ENCODE measurements at places on chromosomes 5 and 9. TPM values are rescaled to one million over a fixed set of nuclear protein-coding genes. Genes with fewer than 3 reads are reported as not detected.

DNA sequence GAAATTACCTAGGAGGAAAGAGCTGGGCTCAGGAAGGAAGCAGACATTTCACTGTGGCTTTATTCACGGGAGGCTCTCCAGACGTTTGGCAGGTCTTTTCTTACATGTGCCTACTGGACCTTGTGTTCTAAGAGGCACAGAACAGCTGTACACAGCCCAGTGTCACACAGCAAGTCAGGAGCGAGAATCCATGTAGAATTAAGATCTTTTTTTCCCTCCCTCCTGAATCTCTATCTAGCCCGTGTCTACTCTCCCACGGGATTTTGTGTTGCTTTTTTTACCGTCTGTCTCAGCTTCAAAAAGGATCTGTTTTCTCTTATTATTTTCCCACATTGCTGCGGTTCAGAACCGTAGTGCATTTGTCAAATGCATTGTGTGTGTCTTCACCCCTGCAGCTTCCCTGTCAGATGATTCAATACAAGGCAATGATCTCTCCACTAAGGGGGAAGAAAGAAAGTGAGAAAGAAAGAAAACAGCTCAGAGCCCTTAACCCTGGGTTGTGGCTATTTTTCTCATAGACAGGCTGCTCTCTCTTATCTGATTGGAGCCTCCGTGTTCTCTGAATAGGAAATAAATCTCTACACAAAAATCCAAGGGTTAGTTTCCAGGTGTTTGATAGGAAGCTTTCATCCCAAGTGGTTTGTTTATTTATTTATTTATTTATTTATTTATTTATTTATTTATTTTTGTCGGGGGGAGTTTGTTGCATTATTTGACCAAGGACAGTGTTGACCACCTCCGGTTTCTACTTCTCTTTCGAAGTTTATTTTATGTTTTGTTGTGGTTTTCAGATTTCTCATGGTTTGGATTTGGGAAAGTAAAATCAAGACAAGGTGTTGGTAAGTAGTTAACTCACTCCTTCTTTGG lies 191.0 kb downstream of the NTRK2 start:
- H3K4me3 ChIP-seq, result no peak overlapping the region
- H3K27me3 ChIP-seq, result no peaks in the 10 kb centered on the region
- H3K27ac ChIP-seq, result no peak overlapping the region
- H3K36me3 ChIP-seq, result no peaks in the 10 kb centered on the region
- H3K4me1 ChIP-seq, result peaks cover 14% of the 10 kb centered on the region

- no peak overlapping the region for H3K4me3 ChIP-seq
- H3K27ac ChIP-seq, result no peak overlapping the region
- H3K36me3 ChIP-seq, result no peaks in the 10 kb centered on the region
- no peaks in the 10 kb centered on the region for H3K4me1 ChIP-seq
- DNase-seq, result no peak
Measured at GRCh38 chr5:111782216-111782615, 25.2 kb upstream of the NREP start.

DNA sequence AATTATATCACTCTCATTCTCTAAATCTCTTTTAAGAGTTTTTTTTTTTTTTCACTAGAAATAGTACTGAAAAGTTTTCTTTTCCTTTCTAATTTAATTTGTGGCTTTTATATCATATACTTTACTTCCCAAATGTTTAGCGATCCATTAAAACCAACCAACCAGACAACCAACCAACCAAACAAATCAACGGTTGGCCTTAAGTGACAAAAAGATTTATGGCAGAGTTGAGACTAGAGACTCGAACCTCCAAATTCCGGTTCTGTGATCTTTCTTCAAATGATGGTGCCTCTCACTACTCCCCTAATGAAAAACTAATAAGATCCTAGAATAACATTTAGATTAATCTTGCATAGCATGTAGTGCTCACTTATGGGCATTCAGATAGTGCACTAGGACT lies 45.3 kb upstream of the ACTBL2 start:
- H3K27me3 ChIP-seq, result peaks cover 2% of the 10 kb centered on the region
- H3K27ac ChIP-seq, result no peak overlapping the region
- H3K36me3 ChIP-seq, result no peaks in the 10 kb centered on the region
- no peak overlapping the region for H3K4me3 ChIP-seq
- peaks cover 4% of the 10 kb centered on the region for H3K4me1 ChIP-seq

DNA sequence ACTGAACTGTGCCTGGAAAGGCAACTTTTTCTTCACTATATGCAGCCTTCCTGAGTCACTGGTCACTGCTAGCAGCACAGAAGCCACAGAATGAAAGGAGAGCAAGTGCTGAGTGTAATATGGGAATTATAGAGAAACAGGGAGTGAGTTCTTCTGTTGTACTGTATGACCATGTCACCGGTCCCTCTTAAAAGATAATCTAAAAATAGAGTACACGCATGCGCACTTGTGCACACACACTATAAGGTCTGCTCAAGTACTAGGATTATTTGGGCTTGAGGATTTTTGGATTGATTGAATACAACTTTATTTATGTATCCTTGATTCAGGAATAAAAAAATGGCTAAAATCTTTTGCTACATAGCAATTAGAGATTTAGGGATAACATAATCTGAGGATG lies 571.9 kb downstream of the PDE4D start:
- DNase-seq, result no peak
- H3K4me1 ChIP-seq, result no peaks in the 10 kb centered on the region
- H3K27me3 ChIP-seq, result peaks cover 1% of the 10 kb centered on the region
- no peaks in the 10 kb centered on the region for H3K36me3 ChIP-seq
- no peak overlapping the region for H3K27ac ChIP-seq
- no peak overlapping the region for H3K4me3 ChIP-seq

GRCh38 chr5:42974536-42974935 lies 65.6 kb downstream of the ANXA2R start:
- DNase-seq, result peak; percentile 59
- H3K4me3 ChIP-seq, result no peak overlapping the region
- H3K4me1 ChIP-seq, result peaks cover 11% of the 10 kb centered on the region
- H3K36me3 ChIP-seq, result 0 out of 2 replicates have a peak, but pooled peaks cover 4% of the 10 kb centered on the region
- H3K27ac ChIP-seq, result peak overlapping the region; percentile 91
- H3K27me3 ChIP-seq, result no peaks in the 10 kb centered on the region

GRCh38 chr5:7576023-7576715 lies 180.2 kb downstream of the ADCY2 start:
- no peak overlapping the region for H3K4me3 ChIP-seq
- DNase-seq, result no peak
- H3K36me3 ChIP-seq, result peaks cover 4% of the 10 kb centered on the region
- no peaks in the 10 kb centered on the region for H3K27me3 ChIP-seq

DNA sequence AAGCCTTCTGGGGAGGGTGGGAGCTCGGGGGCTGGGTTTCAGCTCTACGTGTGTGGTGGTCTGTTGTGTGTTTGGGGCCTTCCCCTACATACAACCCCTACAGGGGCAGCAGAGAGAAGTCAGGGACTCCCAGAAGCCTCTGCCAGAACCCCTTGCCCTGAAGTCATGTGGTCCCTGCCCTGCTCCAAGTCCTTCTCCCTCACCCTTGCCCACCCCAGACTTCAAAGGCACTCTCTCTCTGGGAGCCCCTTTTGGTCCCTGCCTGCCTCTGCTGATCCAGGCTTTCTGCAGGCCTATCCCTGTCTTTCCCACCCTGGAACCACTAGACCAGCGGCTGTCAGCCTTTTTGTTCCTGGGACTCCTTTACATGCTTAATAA lies 61.1 kb upstream of the PSD2 start:
- peaks cover 6% of the 10 kb centered on the region for H3K4me1 ChIP-seq
- DNase-seq, result no peak
- peaks cover 4% of the 10 kb centered on the region for H3K27me3 ChIP-seq
- H3K4me3 ChIP-seq, result no peak overlapping the region
- H3K27ac ChIP-seq, result no peak overlapping the region

- DNase-seq, result no peak
- H3K27me3 ChIP-seq, result peaks cover 1% of the 10 kb centered on the region
- H3K4me1 ChIP-seq, result no peaks in the 10 kb centered on the region
- peaks cover 7% of the 10 kb centered on the region for H3K36me3 ChIP-seq
- H3K4me3 ChIP-seq, result no peak overlapping the region
- no peak overlapping the region for H3K27ac ChIP-seq
Measured at GRCh38 chr9:98094851-98095250, 24.2 kb downstream of the TRIM14 start.

- peaks cover 67% of the 10 kb centered on the region for H3K4me1 ChIP-seq
- DNase-seq, result no peak
- no peaks in the 10 kb centered on the region for H3K27me3 ChIP-seq
- peak overlapping the region; percentile 69 for H3K4me3 ChIP-seq
Measured at GRCh38 chr5:124660229-124661093, 86.0 kb downstream of the ZNF608 start.

DNA sequence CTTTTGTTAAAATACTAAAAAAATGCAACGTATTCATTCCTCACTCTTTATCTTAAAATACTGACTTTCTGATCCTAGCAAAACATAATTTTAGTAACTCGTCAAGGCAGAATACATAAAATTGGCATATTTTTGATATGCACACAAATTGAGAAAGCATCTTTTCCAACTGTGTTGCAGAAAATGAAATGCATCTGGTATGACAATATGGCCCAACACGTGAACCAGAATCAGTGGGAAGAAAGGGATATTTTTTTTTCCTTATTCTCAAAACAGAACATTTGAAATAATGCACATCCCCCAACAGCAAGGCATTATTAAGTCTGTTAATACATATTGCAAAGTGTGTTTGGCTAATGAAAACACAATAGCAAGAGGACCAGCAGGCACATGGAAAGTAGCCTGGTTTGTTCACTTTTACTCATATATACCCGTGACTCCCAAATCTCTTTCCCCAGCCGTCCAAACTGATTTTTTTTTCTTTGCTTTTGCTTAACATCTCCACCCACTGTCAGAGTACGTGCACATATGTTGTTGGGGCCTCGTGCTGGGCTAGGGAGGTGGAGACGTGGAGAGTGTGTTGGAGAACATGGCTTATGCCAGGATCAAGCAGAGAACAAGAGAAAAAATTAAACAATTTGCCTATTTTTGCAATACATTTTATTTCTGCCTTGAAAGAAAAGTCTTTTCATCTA lies 4.3 kb downstream of the MCTP1 start:
- no peaks in the 10 kb centered on the region for H3K36me3 ChIP-seq
- H3K27me3 ChIP-seq, result peaks cover 29% of the 10 kb centered on the region
- peaks cover 12% of the 10 kb centered on the region for H3K4me1 ChIP-seq
- H3K27ac ChIP-seq, result no peak overlapping the region

DNA sequence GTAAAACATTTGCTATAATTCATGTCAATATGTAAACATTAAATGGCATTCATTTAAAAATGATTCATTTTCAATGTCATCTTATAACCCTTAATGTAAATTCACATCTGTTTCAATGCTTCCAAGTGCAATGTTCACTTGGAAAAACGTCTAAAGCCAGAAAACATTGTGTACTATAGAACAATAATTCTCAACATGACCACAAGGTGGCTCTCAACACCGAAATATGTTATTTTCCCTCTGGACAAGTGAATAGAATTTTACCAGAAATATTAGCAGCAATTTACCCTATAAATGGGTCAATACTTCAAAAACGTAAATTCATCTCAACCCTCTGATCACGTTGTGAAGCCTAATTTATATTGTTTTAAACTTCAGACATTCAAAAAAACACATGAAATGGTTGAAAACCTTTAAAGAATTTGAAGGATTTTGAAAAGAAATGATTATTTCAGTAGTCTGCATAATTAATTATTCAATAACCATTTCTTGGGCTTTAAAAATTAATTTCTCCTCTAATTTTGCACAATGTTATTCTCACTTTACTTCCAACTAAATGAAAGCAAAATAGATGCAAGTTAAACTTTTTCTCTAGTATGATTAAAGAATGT lies 11.0 kb downstream of the CDH10 start:
- no peak overlapping the region for H3K4me3 ChIP-seq
- H3K27ac ChIP-seq, result no peak overlapping the region
- no peaks in the 10 kb centered on the region for H3K27me3 ChIP-seq
- no peaks in the 10 kb centered on the region for H3K4me1 ChIP-seq

DNA sequence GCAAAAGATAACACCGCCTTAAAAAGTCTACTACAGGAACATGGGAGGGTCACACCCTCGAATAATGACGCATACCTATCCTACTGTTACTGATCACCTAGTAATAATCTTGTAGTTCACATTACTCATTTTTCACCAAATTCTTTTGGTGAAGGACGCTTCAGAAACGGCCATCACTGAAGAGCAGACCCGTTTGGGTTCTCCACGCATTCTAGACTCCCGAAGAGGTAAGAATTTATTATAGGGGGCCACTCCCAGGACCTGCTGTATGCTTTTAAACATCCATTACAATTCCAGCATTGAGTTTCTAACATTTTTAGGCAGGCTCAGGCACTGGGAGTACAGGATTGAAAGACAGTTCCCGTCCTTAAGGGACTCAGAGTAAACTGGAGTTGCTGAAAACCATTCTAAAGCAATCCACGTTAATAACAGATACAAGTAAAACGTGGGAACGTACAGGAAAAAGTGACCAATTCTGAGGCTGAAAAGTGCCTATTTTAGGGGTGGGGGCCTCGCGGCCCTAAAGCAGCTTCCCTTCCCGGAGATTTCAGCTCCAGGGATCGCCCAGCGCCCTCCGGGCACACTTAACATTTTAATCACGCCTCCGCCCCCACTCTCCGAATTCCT lies at the start of gene FER:
TSS of gene FER (plus strand) at position 124 of the 627 bp plus-strand sequence. CDS start 50,286 bp downstream, outside the sequence.
- peak within 1 kb of the TSS; percentile 99 for H3K27ac ChIP-seq
- peak within 1 kb of the TSS; percentile 94 for H3K4me3 ChIP-seq
- peaks cover 47% of the 10 kb centered on the region for H3K4me1 ChIP-seq
- DNase-seq, result peak; percentile 67

- H3K4me3 ChIP-seq, result no peak overlapping the region
- H3K4me1 ChIP-seq, result peaks cover 64% of the 10 kb centered on the region
- H3K27me3 ChIP-seq, result no peaks in the 10 kb centered on the region
- no peak for DNase-seq
- peaks cover 5% of the 10 kb centered on the region for H3K36me3 ChIP-seq
Measured at GRCh38 chr9:97807681-97808080, 45.3 kb upstream of the FOXE1 start.

Gene FBN2
- 285 TPM for total RNA-seq

Gene PCDHGA8
- 0.52 TPM for total RNA-seq

Gene CD14
- 1.9 TPM for total RNA-seq

Gene CDH18
- total RNA-seq, result 0.87 TPM

Gene GRIN1
- total RNA-seq, result 0.53 TPM

Gene SPATA31C1
- not detected for total RNA-seq
